ENCODE measurements at places on chromosomes 2 and 18. TPM values are rescaled to one million over a fixed set of nuclear protein-coding genes. Genes with fewer than 3 reads are reported as not detected.

The ST8SIA3 gene
- 1.2 TPM for total RNA-seq

The CGREF1 gene
- total RNA-seq = 1.8 TPM

The TGFA gene
- total RNA-seq = 0.55 TPM

The SUCLG1 gene
- total RNA-seq = 50.6 TPM

GRCh38 chr2:186518945-186519344 lies 32.9 kb downstream of the ZC3H15 start:
- peak; percentile 87 for DNase-seq

- DNase-seq = no peak
These were observed 144.0 kb downstream of the LDLRAD4 start for GRCh38 chr18:13362607-13363006.

DNA sequence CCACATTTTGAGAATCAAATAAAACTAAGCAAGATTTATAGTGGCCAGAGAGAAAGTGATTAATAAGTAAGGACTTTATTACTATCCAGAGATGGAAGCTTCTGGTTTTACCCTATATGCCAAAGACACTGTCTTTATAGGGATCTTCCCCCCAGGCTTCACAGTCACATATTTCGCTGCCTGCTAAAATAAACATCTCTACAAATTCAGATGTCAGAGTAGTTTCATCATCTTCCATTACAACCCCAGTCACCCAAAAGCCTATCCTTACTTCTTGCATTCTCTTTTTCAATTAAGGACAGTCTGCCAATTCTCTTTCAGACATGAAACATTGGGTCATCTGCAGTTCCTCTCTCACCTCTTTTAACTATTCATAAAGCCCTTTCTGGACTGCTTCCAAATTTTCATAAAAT lies 28.3 kb downstream of the CREB1 start:
- DNase-seq = peak; percentile 61

- DNase-seq = no peak
These were observed 849 bp downstream of the AQP4 start for GRCh38 chr18:26864658-26865057.

DNA sequence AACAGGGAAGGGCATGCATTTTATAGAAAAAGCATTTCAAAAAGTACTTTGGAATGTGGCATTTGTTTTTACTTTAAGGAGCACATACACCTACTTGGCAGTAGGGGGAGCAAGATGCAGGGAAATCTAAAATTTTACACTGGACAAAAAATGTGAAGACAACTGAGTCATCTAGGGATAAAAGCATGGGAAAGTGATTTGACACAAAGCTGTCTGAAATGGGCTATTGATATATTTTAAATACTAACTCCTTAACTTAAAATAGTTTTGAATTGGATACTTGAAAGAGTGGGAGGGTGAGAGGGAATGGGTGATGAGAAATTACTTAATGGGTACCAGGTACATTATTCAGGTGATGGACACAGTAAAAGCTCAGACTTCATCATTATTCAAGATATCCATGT lies 15.8 kb downstream of the TMEM200C start:
- DNase-seq = peak; percentile 23

- no peak for DNase-seq
These were observed 18.3 kb upstream of the RPL31 start for GRCh38 chr2:100983684-100984310.

DNA sequence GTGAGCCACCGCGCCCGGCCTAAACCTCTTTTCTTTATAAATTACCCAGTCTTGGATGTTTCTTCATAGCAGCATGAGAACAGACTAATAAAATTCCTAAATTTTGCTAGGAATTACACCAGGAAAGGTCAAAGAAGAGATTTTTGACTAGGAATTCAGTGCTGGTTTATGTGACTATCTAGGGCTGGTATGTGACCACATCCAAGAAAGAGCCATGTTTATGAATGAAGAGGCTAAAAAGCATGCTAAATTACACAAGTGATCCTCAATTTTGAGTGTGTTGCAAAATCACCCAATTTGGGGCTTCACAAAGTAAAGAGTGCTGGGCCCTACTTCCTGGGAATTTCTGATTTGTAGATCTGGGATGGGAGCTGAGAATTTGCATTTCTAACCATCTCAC lies 123.6 kb downstream of the CSRNP3 start:
- DNase-seq = no peak

GRCh38 chr2:18117592-18117991 lies 239.1 kb downstream of the KCNS3 start:
- no peak for DNase-seq
